Activated T-helper 9 cell treated with anti-CD3 and anti-CD28 coated beads, Interleukin-2, amount 50 U/mL, for 16 hours (primary cell): ENCODE measurements at places on chromosomes 11 and 22.

DNA sequence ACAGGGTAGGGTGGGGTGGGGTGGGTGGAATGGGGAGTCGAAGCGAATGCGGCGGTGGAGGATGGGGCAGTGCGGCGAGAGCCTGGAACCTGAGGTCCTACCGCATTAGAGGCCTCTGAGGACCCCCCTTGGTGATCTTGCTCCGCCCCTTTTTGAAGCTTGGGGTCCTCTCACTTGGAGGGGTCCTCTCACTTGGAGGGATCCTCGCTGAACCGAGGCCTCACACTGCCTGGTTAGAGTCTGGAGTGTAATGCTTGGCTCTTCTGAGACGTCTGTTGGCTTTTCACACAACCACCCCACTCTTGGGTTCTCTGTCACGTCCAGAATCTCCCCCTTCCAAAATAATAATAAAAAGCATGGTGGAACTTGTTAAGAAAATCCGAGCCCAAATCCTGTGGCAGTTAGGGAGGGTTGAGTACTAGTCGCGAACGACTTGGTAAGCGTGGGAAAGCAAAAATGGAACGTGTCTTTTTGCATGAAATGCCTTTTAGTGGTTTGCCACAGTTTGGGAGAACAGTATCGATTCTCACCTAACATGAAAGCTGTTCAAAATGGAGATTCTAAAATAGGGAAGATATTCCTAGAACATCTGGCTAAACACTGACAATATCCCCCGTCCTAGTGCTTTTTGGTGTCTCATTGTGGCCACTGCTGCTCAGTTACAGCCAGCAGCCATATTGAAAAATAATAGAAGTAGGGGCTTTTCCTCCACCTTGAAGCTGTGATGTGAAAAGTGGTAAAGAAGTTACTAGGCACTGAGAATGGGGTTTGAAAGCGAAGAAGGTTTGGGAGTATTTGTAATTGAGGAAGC is 822 bp downstream of the RBX1 start:
- no peak for DNase-seq

DNA sequence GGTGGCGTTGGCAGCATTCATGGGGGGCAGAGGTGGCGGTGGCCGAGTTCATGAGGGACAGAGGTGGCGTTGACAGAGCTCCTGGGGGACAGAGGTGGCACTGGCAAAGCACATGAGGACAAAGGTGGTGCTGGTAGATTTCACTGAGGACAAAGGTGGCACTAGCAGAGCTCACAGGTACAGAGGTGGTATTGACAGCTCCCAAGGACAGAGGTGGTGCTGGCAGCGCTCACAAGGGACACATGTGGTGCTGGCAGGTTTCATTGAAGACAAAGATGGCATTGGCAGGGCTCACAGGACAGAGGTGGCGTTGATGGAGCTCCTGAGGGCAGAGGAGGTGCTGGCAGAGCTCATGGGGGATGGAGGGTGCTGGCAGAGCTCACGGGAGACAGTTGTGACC is 425.4 kb downstream of the CTTN start:
- DNase-seq: no peak

- DNase-seq: no peak
Observed at GRCh38 chr11:70278994-70279393, 8.5 kb downstream of the PPFIA1 start.

DNA sequence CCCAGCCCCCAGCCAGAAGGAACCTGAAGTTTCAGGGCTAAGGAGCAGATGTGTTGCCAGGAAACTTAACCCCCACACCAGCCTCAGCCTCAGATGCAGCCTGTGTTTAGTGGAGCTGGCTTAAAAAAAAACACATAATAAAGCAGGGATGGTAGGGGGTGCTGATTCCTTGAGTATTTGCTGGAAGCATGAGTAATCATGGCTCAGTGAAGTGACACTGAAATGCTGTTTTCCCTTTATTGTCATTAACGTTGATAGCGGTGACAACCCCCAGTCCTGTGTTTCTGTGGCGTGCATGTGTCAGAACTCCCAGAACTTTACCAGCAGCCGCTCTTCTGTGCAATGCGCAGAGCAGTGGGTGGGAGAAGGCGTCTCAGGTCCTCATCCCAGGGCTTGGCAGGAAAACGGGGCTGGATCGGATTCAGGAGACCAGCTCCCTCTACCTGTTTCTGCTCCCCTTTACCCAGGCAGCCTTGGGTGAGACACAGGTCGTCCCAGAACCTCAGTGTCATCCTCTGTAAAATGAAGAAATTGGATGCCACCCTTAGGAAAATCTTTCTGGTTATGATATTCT is 1282.1 kb downstream of the TBC1D22A start:
- no peak for DNase-seq

DNA sequence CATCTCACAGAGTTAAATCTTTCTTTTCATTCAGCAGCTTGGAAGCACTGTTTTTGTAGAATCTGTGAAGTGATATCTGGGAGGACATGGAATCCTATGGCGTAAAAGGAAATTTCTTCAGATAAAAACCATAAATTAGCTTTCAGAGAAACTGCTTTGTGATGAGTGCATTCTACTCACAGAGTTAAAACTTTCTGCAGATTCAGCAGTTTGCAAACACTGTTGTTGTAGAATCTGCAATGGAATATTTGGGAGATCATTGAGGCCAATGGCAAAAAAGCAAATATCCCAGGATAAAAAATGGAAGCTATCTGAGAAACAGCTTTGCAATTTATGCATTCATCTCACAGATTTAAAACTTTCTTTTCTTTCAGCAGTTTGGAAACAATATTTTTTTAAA is 180.6 kb downstream of the OR4A47 start:
- DNase-seq: no peak

DNA sequence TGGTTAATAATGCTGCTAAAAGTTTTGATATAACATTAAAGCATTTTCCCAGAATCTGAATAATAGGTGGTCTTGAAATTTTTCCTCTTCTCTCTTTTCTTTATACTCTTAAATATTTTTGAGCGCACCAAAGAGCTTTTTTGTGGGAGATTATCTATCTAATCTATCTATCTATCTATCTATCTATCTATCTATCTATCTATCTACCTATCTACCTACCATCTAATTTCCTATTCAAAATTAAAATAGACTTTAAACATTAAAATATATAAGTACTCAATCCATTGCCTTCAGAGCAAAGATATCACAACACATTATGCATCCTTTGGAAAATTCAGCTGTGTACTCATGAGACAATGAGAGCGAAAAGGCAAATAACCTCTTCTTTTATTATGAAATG is 55.8 kb downstream of the ELMOD1 start:
- DNase-seq: no peak

- DNase-seq: no peak
Observed at GRCh38 chr11:79414644-79415317, 26.0 kb downstream of the TENM4 start.

- no peak for DNase-seq
Observed at GRCh38 chr11:134628426-134628825, 216.4 kb upstream of the B3GAT1 start.

- DNase-seq: no peak
Observed at GRCh38 chr11:13118650-13119049, 109.5 kb downstream of the RASSF10 start.

DNA sequence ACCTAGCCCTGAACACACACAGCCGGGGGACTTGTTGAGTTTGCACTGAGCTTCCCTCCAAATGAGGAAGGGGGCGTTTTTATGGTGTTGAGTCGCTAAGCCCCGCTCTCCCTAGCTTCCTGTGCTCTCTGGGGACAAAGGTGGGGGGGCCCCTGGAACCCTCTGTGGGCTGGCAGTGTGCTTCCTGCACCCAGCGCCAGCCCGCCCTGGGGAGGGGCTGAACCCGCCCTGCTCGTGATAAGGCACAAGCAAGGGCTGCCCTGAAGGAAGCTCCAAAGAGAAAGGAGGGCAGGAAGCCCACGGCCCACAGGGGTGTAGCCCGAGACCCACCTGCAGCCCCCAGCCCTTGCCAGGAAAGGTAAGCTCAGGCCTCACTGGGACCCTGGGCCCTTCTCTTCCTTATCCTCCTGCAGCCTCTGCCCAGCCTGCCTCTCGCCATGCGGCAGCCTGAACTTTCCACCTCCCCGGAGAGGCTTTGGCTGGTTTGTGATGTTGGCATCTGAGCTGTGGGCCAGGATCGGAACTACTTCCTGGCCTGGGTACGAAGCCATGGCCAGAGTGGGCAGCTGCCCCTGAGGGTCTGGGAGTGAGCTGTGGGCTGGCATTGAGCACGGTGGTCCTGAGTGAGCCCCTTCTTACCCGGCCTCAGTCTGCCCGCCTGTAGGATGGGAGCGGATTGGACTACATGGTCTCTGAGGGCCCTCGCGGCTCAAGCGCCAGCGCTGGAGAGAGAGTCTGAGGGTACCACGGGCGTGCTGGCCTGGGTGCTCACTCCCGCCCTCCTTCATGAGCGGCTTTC is at the start of gene FERMT3:
Gene FERMT3, plus strand, starts transcription at position 265 of the 799 bp plus-strand sequence. CDS start 644 bp downstream, outside the sequence.
- DNase-seq: peak; percentile 45

- DNase-seq: no peak
Observed at GRCh38 chr22:21067901-21068680, 22.3 kb downstream of the LRRC74B start.

DNA sequence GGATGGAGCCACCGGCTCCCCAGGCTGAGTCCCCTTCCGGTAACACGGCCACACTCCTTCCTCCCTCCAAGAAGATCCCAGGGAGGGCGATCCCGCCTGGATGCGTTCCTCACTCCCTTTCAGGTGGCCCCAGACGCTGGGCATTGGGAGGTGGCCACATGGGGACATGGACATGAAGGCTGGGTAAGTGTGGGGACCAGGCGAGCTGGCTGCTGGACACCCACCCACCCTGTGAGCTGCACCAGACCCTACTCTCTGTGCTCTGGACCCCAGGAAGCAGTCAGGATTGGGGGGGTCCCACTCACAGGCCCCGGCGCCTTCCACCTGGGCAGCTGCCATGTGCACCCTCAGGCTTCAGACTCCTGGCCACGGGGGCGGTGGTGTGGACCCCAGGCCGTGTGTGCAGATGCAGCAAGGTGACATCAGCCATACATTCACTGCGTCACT is 932.8 kb downstream of the BRD1 start:
- no peak for DNase-seq

GRCh38 chr11:111770581-111771134 is 4.5 kb upstream of the PPP2R1B start:
- no peak for DNase-seq

DNA sequence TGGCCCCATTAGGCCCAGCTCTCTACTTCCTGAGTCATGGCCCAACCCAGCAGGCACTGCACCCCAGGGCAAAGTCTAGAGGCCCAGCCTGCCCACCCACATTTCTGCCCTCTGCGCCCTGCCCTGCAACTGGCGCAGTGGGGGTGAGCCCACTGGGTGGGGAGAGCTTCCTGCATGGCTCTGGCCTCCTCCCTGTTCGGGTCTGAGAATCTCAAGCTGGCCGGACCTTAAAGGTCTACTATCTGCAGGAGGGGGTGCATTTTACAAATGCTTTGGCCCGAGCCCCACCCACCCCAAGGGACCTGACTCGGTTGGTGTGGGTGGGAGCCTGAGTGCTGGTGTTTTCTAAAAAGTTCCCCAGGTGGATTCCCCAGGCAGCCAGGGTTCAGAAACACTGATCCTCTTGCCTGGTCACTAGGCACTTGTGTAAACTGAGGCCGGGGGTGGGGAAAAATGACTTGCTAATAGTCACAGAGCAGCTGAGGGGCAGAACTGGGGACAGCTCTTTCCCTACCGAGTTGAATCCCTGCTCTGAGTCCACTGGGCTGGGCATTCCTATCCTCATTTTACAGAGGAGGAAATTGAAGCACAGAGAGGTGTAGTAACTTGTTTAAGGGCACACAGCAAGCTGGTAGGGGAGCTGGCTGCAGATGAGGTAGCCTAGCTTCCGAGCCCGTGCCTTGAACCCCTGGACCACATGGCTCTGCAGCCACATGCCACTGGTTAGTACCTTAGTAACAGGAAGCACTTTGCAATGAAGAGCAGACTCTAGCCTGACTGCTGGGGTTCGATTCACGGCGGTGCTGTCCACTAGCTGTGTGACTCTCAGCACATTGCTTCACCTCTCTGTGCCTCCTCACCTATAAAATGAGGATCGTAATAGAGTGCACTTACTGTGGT is 36.3 kb downstream of the CD82 start:
- no peak for DNase-seq

GRCh38 chr11:47333526-47333845 is 19.0 kb downstream of the MYBPC3 start:
- DNase-seq: no peak

GRCh38 chr22:25903294-25903693 is 161.3 kb downstream of the MYO18B start:
- no peak for DNase-seq

DNA sequence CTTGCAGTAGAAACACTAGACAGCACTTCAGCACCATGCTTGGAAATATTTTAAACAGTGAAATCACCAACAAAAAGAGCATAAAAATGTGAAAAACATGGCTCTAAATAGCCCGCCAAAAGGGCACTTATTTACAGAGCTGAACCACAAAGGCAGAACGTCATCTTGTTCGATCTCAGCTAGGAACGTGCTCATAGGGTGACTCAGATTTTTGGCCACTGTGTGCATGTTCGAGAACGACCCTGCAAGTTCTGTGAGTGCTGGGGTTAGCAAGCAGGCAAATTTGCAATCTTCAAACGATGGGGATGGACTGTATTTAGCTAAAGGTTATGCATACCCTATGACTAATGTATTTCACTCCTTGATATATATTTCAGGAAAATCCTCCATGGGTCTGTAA is 30.6 kb downstream of the OR2AT4 start:
- DNase-seq: no peak

DNA sequence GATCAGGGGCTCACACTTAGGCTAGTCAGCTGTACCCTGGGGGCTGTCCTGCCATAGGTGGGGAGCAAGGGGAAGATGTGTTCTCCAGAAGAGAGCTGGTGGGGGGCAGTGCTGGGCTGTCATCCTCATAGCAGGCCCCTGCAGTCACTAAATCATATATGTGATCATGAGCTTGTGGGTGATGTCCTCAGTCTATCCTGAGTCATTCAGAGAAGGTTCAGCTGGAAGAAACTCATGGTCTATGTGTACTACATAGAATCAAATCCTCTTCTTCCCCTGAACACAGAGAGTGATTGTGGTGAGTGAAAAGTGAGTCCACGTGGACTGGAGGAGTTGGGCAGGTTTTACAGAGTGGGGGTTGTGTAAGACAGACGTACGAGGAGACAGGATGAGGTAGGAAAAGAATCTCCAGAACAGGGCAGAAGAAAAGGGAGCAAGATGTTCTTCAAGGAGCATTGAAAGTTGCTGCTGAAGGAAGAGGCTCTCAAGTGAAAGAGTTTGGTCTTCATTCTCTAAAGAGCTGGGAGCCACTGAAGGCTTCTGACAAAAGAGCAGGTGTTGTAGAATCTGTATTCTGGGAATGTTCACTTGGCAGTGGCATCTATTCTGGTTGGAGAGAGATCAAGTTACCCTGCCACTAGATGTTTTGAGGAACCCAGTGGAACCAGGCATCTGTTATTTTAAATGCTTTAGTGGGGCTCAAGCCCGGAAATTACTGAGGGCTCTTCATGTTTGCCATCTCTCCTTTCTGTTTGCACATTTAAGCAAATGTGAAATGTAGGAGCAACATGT is 68.9 kb downstream of the C22orf31 start:
- DNase-seq: no peak
